ENCODE measurements at places on chromosomes 1 and 21.

DNA sequence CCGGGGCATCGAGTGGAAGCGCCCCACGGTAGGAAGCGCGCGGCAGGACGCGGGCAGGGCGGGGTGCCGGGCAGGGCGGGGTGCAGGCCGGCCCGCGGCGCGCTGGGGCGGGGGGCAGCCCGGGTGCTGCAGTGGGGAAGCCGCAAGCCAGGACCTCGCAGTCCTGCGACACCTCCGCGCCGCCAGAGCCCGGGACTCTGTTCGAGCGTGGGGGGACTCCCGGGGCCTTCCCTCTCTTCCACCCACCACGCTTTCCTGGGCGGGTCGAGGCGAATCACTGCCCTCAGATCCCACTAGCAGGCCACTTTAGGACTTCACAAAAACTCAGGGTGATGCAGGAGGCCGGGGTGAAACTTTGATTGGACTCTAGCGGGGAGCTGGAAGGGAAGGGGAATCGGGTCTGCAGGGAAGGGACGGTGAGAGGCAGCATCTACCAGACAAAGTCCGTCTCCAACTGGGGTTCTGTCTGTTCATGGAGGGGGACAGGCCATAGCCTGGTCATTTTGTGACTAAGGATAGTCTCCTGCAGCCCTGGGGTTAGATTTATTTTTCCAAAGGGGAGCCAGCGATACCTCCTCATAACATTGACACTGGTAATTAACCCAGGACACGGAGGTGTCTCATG lies 623 bp downstream of the CAPN2 start:
- DNase-seq = no peak

DNA sequence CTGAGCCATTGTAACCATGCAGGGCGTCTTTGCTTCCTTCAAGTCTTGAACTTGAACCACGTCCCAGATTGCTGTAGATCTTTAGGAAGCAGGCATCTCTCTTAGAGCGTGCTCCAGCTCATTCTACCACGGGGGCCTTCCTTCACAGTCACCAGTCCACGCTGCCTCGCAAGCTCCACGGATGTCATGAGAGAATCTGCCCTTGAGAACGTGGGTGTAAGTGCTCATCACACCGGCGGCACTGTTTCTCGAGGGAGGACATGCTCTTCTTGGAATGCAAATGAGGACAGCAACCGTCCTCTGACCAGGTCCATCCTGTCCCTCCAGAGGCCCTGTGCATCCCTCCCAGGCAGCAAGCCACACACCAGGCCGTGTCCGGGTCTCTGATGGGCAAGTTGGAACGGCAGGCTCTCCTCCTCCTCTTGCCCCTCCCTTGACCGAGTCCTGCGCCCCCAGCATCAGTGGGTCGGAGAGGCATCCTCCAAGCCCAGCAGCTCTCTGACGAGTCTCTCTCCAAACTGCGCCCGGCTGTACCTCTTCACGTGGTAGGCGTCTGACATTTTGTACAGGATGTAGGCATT lies 103.1 kb downstream of the PGBD5 start:
- no peak for DNase-seq

DNA sequence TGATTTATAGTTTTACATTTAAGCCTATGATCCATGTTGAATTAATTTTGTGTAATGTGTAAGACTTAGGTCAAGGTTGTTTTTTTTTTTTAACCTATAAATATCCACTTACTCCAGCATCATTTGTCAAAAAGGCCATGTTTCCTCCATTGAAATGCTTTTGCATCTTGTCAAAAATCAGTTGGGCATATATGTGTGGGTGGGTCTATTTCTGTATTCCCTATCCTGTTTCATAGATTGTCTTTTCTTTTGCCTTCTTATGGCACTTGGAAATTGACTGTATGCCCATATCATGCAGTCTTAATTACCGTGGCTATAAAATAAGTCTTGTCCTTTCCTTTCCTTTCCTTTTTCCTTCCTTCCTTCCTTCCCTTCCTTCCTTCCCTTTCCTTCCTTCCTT lies 138.2 kb downstream of the PRDM2 start:
- no peak for DNase-seq

DNA sequence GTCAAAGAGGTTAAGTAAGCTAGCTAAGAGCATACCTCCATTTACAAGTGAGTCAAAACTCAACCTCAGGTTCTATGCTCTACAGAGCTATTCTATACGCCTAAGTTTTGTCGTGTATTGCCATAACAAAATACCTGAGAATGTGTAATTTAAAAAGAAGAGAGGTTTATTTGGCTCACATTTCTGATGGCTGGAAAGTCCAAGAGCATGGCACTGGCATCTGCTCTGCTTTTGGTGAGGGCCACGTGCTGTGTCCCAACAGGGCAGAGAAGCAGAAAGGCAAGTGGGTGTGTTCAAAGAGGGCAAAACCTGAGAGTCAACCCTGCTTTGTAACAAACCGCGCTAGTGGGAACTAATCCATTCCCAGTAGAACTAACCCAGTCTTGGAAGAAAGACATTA lies 60.9 kb upstream of the POU2F1 start:
- DNase-seq = no peak

- no peak for DNase-seq
These were observed 4.4 kb downstream of the ECHDC2 start for GRCh38 chr1:52917156-52917555.

DNA sequence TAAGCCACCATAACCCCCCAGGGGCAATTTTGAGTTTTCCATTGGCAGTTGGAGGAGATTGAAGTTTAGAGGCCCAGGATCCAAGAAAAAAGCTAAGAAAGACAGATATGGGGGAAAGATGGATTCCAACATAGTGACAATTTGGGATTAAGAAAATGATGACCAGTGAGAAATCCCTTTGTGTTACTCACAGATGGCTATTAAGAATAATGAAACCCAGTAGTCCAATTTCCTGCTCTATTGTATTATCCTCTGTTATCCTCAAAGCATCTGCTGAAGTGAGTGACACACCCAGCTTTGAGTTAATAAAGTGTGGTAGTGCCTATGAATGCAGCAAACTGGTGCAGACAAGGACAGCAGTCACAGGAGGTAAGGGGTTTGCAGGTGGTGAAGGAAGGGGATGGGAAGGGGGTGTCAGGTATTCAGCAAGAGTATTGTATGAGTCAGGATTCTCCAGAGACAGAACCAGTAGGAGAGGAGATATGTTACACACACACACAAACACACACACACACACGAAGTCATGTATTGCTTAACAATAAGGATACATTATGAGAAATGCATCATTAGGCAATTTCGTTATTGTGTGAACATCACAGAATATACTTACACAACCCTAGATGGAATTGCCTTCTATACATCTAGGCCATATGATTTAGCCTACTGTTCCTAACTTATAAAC lies 112.4 kb upstream of the VANGL1 start:
- DNase-seq = no peak

DNA sequence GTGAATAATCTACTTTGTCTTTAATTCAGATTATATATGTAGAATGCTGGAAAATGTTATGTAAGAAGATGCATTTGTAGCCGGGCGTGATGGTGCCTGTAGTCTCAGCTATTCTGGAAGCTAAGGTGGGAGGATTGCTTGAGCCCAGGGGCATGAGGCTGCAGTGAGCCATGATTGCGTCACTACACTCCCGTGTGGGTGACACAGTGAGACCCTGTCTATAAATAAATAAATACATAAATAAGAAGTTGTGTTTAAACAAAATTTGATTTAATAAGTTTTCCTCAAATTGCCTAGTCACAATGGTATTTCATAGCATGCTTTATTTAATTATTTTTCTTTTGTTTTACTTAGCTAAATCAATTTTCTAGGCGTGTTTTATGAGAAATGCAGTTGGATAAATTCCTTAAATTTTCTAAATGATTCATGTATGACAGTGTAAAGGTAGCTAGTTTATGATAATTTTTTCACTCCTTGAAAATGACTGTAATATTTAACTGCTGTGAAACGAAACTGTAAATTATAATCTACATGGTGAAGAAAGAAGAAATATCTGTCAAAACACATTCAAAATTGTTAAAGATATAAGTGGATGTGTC lies 232.6 kb downstream of the SRGAP2C start:
- DNase-seq = no peak

DNA sequence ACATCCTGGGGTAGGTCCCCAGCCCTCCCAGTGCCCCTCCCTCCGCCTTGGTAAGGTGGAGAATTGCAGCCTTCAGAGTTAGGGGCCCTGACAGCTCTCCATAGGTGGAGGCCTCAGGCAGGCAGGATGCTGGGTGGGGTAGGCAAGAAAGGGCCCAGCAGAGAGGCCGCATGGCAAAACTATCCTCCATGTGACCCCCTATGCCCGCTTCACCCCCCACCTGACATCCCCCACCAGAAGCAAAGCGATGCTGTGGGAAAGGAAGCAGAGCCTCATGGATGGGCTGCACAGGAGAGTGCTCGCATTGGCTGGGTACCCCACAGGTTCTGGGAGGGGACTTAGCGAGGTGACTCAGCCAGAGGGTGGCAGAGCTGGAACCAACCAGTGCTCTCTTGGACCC lies 1.6 kb downstream of the S100A9 start:
- no peak for DNase-seq

DNA sequence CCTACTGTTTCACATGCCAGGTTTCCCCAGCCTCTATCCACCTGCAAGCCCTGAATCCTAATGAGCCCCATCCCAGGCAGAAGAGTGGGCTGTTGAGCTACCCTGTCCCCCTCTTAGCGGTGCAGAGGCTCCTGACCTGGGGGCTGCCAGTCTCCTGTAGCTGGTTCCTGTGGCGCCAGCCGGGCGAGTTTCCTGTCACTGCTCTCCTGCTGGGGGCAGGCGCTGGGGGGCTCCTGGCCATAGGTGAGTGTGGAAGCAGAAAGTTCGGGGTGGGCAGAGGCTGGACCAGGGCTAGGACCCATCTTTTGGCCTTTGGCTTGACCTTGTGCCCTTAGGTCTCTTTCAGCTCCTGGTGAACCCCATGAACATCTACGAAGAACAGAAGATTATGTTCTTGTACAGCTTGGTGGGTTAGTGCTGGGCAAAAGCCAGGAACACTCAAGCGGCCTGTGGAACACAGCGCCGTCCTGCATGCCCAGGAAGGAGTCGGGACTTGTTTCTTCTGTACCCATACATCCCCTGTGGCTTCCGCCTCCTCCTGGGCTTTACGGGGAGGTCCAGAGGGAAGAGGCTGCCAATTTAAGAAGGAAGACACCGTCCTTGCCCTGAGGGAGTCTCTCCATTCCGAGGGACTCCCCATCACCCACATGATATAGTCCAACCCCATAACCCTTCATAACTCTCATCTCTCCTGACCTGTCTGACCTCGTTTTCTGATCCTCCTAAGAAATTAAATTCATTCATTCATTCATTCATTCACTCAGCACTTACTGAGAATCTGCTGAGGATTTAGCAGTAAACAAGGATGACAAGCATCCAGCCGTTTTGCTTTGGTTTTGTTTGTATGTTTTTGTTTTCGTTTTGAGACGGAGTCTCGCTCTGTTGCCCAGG lies 939 bp downstream of the DCST1 start:
- no peak for DNase-seq

GRCh38 chr1:47532921-47533792 lies 95.3 kb downstream of the FOXD2 start:
- DNase-seq = no peak

DNA sequence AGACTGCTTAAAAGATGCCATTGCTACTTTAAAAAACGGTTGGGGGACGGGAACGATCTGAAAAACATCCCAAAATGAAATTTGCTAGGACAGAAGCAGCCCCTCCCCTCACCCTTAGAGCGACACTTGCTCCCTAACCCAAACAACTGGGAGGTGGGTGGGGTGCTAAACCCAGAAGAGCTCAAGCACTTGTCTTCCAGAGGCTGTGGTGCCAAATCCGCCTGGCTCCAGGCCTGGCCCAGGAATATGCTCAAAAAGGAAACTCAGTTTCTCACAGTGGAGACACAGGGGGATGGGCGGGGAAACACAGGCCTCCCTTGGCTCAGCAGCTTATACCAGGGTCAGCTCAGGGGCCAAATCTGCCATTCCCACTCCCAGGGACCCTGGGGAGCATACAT lies 644 bp upstream of the PBXIP1 start:
- DNase-seq = no peak

- DNase-seq = no peak
These were observed 159.5 kb upstream of the RNPC3 start for GRCh38 chr1:103365860-103366569.

DNA sequence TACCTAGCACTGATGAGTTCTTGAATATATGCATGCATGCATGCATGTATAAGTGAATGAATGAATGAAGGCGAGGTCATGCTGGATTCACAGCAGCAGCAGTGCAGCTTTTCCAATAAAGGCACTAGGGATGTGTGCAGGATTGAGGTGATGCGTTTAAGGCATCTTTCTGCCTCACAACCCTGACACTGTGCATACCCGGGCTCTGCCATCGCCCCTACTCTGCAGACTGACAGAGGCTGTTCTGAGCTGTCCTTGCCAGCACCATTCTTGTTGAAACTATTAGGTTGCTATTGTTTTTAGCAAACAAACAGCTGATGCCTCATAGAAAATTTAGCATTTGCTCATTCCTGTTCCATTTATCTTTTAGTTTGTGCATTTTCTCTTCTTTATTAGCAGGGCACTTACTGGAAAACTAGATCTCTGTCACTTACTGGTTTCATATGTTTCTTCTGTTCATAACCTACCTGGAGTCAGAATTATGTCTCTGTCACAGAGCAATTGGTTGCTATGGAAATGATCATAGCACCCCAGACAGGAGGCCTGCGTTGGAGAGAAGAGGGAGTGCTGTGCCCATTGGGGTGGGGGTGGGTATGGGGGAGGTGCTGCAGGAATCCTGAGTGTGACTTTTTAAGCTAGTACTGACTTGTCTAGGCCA lies 79.0 kb downstream of the CD58 start:
- DNase-seq = no peak

DNA sequence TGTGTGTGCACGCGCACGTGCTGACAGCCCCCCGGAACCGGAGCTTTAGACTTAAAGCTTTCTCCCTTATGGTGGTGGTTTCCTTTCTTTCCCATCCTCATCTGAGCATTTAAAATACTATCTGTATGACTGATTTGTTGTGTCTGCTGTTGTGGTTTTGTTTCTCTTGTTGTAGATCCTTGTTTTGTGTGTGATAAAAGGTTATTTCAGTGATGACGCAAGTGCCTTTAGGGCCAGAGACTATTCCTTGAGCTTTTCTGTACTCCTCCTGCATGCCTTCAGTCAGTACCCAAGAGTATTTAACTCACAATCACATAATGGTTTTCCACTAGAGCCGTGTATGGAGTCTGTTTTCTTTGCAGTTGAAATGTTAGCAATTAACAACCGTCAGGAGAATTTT lies 45.4 kb downstream of the LCA5L start:
- no peak for DNase-seq

- no peak for DNase-seq
These were observed 481.1 kb upstream of the USP24 start for GRCh38 chr1:55696181-55696754.

GRCh38 chr1:46021046-46021996 lies 111.1 kb downstream of the PIK3R3 start:
- no peak for DNase-seq

DNA sequence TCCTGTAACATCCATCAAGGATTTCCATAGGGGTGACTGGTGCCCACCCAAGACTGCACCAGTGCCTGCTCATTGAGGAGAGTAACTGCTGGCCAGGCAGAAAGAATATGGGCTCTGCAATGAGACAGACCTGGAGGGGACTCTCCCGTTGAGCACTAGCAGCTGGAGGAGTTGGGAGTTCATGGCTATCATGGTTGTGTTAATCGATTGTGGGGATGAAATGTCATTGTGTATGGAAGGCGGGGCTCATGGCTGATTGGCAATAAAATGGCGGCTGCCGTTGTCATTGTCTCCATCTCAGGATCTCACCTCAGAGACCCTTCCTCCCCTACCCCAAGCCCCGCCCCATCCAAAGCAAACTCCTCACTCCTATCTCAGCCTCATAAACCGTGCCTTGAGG lies 3.9 kb downstream of the TMEM125 start:
- no peak for DNase-seq

- DNase-seq = no peak
These were observed 33.1 kb downstream of the SIPA1L2 start for GRCh38 chr1:232596666-232597303.
